ENCODE measurements at places on chromosomes 11 and 22.

GRCh38 chr11:62726915-62727164 lies 417 bp downstream of the HNRNPUL2 start:
- DNase-seq = no peak

- no peak for DNase-seq
Observed at GRCh38 chr22:35621451-35621850, 4.3 kb upstream of the MB start.

DNA sequence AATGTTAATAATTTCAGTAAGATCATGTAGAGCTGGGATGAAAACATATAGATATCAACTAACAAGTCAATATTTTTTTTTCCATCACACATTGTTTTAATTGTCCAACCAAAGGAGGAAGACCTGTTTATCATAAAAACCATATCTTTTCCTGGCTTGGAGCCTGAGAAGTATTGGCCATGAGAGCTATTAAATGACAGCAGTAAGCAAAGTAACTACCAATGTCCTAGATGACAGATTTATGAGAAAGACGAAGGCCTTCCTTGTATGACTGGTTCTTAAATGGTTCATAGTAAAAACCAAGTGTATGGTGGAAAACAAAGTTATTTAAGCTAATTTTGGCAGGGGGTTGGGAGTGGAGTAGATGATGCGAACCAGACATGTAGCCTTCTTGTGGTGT lies 1147.1 kb upstream of the TENM4 start:
- DNase-seq = no peak

GRCh38 chr11:82233201-82233600 lies 500.5 kb downstream of the FAM181B start:
- DNase-seq = no peak

GRCh38 chr22:27554106-27554811 lies 247.3 kb downstream of the MN1 start:
- DNase-seq = no peak

DNA sequence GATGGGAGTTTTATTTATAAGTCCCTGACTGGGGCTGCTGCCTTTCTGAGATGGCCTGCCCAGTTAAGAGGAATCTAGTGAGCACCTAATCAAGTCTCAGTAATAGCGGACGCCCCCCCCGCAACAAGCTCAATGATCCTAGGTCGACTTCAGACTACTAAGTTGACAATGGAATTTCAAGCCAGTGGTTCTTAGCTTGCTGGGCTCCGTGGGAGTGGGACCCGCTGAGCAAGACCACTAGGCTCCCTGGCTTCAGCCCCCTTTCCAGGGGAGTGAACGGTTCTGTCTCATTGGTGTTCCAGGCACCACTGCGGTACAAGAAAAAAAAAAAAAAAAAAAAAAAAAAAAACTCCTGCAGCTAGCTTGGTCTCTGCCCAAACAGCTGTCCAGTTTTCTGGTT lies 156.8 kb upstream of the CARD18 start:
- DNase-seq = no peak

- no peak for DNase-seq
Observed at GRCh38 chr11:1336836-1337646, 27.6 kb upstream of the TOLLIP start.

DNA sequence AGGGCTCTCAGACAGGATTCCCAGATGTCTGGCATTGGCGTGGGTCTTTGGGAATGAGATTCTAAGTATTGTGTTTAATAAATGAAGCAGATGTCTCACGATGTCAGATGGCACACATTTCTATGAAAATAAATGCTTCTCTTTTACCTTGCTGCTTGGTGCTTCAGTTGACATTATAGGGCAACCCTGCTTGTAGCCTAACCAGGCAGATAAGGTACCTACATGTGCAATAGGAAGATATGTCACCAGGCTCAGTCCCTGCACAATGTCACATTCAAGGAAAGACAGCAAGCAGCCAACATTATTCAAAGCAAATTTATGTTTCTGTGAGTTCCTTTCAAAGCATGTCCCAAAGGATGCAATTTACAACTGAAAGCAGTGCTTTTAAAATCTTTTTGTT lies 43.4 kb upstream of the SYN3 start:
- DNase-seq = no peak

GRCh38 chr22:28019360-28019759 lies 100.3 kb upstream of the PITPNB start:
- no peak for DNase-seq

DNA sequence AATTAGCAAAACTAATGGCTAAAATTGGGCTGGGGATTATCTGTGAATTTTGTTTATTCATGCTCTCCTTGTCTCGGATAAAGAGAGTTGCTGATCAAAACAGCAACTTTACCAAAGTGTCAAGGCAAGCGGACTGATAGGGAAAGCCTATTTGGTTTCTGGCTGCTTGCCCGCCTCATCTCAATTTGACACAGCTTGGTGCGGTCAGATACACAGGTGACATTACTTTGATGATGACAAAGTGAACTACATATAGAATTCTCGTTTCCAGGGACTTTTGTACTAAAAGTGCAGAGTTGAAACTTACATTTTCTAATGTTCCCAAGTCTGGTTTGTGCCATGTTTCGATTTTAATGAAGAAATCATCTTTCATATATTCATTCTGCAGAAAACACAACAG lies 22.8 kb downstream of the PITPNB start:
- no peak for DNase-seq

DNA sequence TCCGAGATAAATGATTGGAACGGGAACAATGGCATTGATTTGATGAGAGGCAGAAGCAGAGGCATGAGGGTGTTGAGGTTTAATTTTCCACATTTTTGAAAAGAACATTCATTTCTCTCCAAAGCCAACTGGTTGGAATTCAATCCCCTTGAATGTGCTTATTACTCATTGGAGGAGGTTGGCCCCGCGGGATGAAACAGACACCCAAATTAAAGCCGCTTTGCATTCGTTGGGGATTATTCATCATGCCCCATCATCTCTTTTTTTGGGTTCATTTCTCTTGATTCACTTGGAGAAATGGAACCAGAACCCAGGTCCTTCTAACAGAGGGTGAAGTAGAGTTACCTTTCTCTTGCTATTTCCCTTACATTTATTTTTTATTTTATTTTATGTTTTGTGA lies 47.6 kb upstream of the PARVG start:
- DNase-seq = no peak

- DNase-seq = no peak
Observed at GRCh38 chr11:60952742-60953170, 780 bp upstream of the SLC15A3 start.

DNA sequence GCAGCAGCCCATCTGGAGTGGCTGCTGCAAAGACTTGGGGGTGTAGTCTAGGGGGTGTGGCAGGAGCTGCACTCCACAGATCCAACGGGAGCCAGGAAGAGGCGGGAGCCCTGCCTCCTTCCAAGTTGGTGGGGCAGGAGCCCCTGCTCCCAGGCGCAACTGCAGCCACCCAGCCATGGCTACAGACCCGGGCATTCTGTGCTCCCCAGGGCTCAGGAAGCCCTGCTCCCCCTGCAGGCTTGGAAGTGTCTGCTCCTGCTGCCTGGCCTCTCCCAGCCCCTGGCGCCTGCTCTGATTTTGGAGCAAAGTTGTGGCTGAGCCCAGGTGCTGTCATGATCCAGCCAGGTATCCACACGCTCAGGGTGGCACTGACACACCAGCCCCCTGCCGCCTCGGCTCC lies 58.5 kb downstream of the CCDC34 start:
- DNase-seq = no peak

DNA sequence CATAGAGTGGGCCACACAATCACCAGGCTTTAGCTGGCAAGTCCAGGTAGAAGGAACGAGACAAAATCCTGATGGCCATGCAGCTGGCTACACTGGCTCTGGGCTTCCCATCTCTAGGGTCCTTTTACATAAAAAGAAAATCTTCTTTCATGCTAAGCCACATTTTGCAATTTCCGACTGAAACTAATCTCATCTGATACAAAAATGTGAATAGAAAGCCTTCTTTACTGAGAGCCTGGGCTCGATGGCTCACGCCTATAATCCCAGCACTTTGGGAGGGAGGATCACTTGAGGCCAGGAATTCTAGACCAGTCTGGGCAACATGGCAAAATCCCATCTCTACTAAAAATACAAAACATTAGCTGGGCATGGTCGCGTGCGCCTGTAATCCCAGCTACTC lies 67.2 kb downstream of the MICAL3 start:
- no peak for DNase-seq

DNA sequence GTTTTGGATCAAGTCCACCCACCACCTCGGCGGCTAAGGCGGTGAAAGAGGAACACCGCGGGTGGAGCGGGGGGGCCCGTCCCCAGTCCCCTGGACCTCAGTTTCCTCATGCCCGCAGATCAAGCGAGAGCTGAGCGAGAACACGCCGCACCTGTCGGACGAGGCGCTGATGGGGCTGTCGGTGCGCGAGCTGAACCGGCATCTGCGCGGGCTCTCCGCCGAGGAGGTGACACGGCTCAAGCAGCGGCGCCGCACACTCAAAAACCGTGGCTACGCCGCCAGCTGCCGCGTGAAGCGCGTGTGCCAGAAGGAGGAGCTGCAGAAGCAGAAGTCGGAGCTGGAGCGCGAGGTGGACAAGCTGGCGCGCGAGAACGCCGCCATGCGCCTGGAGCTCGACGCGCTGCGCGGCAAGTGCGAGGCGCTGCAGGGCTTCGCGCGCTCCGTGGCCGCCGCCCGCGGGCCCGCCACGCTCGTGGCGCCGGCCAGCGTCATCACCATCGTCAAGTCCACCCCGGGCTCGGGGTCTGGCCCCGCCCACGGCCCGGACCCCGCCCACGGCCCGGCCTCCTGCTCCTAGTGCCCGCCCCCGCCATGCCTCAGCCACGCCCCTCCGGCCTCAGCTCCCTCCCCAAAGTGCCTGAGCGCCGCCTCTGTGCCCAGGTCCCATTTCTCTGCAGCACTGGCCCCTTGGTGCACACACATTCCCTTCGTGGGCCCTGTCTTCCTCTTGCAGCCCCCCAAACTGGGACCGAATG lies 12.7 kb downstream of the MAFF start:
- DNase-seq = peak; percentile 43

- no peak for DNase-seq
Observed at GRCh38 chr11:65503949-65504673, 5.3 kb downstream of the MALAT1 start.

GRCh38 chr11:17745023-17745772 lies 10.6 kb downstream of the KCNC1 start:
- DNase-seq = no peak

GRCh38 chr11:72633068-72633467 lies 41.2 kb downstream of the PDE2A start:
- no peak for DNase-seq

- no peak for DNase-seq
Observed at GRCh38 chr11:47705721-47706120, 9.4 kb downstream of the AGBL2 start.

- DNase-seq = no peak
Observed at GRCh38 chr11:71998061-71998460, 648 bp upstream of the IL18BP start.

GRCh38 chr11:60084631-60085273 lies 3.7 kb upstream of the MS4A2 start:
- no peak for DNase-seq

GRCh38 chr11:105456950-105457349 lies 152.9 kb upstream of the GRIA4 start:
- DNase-seq = no peak

- no peak for DNase-seq
Observed at GRCh38 chr22:25802018-25802417, 60.0 kb downstream of the MYO18B start.

DNA sequence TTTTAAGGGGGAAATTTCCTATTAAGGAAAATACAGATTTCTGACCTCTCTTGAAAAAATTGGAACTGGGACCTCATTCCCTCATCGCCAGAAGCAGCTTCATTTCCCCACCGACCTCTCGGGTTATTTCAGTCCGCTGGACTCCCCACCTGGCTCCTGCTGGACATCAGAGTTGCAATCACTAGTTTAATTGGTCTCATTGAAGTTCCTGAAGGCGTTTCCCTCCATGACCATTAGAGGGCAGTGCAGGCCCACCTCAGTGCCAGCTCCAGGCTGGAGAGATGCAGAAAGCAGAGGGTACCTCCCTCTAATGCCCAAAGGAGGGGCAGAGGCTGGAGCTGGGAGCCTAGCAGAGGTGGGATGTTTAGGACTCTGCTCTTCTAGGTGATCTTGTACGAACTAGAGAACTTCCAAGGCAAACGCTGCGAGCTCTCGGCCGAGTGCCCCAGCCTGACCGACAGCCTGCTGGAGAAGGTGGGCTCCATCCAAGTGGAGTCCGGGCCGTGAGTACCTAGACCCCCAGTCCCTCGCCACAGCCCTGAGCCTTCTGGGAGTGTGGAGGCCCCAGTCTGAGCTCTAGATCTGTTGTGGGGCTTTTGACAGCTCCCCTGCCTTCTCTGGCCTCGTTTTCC lies 2.7 kb downstream of the CRYBB3 start:
- DNase-seq = peak; percentile 9

- no peak for DNase-seq
Observed at GRCh38 chr11:12962306-12962705, 46.8 kb upstream of the RASSF10 start.

GRCh38 chr11:124535552-124536232 lies 7.8 kb downstream of the OR8B12 start:
- DNase-seq = no peak

DNA sequence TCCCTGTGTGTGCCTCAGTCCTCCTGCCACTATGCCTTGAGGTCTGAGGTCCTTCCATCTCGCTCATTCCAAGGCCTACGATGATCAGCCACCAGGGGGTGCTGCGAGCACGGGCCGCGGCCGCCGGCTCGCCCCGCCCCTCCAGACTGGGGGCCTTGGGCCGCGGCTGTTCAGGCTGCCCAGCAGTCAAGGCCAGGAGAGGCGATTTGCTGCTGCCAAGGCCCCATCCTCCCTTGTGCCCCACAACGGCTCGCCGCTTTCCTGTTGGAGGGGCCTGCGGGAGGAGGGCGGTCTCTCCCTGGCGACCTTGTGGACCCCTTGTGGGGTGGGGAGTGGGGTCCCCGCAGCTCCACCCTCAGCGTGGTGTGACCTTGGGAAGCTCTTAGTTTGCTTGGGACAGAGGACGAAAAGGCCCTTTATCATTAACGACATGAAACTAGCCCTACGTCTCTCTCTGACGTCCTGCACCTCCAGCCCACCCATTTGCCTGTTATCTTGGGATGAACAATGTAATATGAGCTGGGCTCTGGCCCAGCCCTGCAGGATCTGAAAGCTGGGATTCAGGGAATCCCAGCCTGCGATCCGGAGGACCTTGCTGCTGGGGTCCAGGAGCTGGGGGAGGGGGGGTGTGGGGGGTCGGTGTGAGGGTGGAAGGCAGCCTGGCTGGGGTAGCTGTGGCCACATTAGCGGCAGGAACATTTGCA lies 5.3 kb upstream of the GALR3 start:
- peak; percentile 80 for DNase-seq

Measured in hippocampal formation (tissue), 2 donors.